ENCODE measurements at places on chromosomes 7 and 10. TPM values are rescaled to one million over a fixed set of nuclear protein-coding genes. Genes with fewer than 3 reads are reported as not detected.

DNA sequence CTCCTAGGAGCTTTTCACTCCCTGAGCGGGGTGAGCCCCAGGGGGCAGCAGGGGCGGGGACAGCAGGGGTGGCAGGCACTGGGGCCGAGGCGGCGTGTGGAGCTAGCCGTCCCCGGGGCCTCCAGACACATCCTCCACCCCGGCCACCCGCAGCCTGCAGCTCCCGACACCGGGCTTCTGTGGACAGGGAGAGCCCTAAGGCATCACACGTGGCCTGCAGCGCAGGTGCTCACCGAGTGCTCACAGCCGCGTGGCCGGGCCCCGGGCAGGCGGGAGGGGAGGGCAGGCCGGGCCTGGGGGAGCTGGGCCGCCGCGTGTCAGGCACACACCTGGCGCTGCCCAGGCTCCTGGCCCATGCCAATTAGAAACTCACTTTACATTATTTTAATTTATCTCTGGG is 51.4 kb downstream of the MICALL2 start:
- H3K27ac ChIP-seq = no peak overlapping the region
- H3K4me1 ChIP-seq = peaks cover 7% of the 10 kb centered on the region
- H3K27me3 ChIP-seq = peaks cover 10% of the 10 kb centered on the region
- no peaks in the 10 kb centered on the region for H3K36me3 ChIP-seq
- DNase-seq = no peak

GRCh38 chr7:100801833-100802568 is 25.3 kb downstream of the EPHB4 start:
- no peak overlapping the region for H3K27ac ChIP-seq
- peaks cover 25% of the 10 kb centered on the region for H3K36me3 ChIP-seq
- no peak for DNase-seq
- H3K4me3 ChIP-seq = no peak overlapping the region
- H3K4me1 ChIP-seq = peaks cover 30% of the 10 kb centered on the region

- no peak for DNase-seq
- H3K27ac ChIP-seq = no peak overlapping the region
- H3K4me1 ChIP-seq = no peaks in the 10 kb centered on the region
- H3K36me3 ChIP-seq = no peaks in the 10 kb centered on the region
Measured at GRCh38 chr10:32971536-32972091, 13.6 kb upstream of the ITGB1 start.

DNA sequence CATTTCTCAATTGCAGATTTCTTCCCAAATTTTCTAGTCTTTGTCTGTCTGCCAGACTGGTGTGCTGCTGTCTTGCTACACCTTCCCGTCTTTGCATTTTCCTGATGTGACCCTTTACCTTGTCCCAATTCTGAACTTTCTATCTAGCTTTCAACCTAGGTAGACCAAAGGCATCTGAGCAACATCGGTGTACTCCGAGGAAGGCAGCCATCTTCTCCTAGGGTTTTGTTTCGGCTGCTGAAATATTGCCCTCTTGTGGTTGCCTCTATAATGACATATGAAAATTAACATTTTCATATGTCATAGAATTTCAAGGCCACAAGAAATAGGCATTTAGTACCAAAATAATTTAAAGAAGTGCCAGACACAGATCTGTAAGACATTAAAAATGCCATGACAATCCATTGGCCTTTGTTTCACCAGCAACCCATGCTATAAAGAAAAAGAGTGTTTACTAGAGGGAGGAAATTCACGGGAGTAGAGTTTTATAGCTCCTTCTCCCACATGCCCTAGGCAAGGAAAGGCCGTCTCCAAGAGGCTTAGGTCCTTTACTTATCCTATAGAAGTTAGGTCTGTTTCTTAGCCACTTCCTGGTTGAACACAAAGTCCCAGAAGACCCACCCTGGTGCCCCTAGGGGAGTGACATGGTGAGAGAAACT is 23.4 kb downstream of the OR9A2 start:
- no peak overlapping the region for H3K27ac ChIP-seq
- DNase-seq = peak; percentile 51
- H3K4me1 ChIP-seq = peaks cover 2% of the 10 kb centered on the region
- no peaks in the 10 kb centered on the region for H3K27me3 ChIP-seq
- no peaks in the 10 kb centered on the region for H3K36me3 ChIP-seq

- no peak overlapping the region for H3K4me3 ChIP-seq
- no peak overlapping the region for H3K27ac ChIP-seq
- peaks cover 60% of the 10 kb centered on the region for H3K4me1 ChIP-seq
- no peaks in the 10 kb centered on the region for H3K36me3 ChIP-seq
- H3K27me3 ChIP-seq = peaks cover 93% of the 10 kb centered on the region
- DNase-seq = no peak
Measured at GRCh38 chr7:23469961-23470250, 385 bp downstream of the IGF2BP3 start.

GRCh38 chr10:95241533-95241932 is 47.5 kb downstream of the ACSM6 start:
- no peak for DNase-seq
- no peak overlapping the region for H3K4me3 ChIP-seq
- H3K4me1 ChIP-seq = no peaks in the 10 kb centered on the region
- H3K27me3 ChIP-seq = no peaks in the 10 kb centered on the region
- no peaks in the 10 kb centered on the region for H3K36me3 ChIP-seq

DNA sequence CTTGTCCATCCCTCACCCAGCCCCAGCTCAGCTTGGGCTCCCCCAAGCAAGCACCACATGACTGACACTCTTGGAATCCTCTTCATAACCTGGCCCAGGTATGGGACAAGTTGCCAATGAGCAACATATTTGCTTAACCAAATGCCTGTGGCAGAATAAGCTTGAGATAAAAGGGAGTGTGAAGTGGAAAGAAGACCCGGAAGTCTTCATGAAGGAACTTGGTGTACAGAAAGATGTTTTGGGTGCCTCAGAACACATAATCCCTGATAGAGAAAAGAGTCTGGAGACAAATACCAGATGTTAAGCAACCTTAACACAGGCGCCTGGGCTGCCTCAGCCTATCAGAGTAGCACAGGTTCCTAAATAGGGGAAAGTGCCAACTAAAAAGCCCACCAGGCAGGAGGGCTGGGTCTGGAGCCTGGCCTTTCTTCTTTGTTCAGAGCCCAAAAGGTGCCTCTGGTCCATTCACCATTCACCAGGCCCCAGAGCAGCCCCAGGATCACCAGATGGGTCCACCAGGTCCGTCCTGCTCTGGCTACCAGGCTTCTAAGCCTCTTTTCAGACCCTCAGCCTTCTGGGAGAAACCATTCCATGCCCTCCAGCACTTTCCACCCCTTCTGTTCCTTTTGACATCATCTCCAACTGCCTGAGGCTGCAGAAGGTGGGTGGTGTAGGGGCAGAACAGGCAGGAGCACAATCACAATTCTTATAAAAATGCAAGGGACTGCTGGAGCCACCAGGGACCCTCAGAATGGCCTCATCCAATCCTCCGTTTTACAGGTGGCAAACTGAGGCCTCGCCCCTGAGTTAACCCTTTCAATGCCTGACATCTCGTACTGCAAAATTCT is 22.6 kb downstream of the KCNMA1 start:
- no peak overlapping the region for H3K27ac ChIP-seq
- no peaks in the 10 kb centered on the region for H3K27me3 ChIP-seq
- H3K36me3 ChIP-seq = no peaks in the 10 kb centered on the region
- no peak overlapping the region for H3K4me3 ChIP-seq

- H3K4me3 ChIP-seq = no peak overlapping the region
- no peaks in the 10 kb centered on the region for H3K36me3 ChIP-seq
- no peaks in the 10 kb centered on the region for H3K27me3 ChIP-seq
- no peaks in the 10 kb centered on the region for H3K4me1 ChIP-seq
- no peak for DNase-seq
Measured at GRCh38 chr7:73919694-73920375, 58.9 kb downstream of the TMEM270 start.

DNA sequence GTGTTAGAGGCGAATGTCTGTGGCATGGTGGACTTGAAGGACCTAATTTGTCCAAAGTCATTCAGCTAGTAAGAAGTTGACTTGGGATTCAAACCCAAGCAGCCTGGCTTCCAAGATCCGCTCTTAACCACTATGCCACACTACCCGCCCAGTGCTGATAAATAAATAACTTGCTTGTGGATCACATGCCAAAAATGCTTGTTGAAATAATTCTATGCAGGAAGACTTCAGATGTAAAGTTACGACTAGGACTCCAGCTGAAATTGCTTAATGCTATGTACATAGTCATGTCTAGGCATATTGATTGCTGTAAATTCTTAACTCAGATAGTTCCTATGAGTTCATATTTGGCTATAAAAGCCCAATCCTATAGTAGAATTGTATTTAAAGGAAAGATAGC is 76.0 kb downstream of the PLXDC2 start:
- no peak for DNase-seq
- no peak overlapping the region for H3K27ac ChIP-seq
- no peaks in the 10 kb centered on the region for H3K4me1 ChIP-seq
- H3K4me3 ChIP-seq = no peak overlapping the region
- no peaks in the 10 kb centered on the region for H3K27me3 ChIP-seq

DNA sequence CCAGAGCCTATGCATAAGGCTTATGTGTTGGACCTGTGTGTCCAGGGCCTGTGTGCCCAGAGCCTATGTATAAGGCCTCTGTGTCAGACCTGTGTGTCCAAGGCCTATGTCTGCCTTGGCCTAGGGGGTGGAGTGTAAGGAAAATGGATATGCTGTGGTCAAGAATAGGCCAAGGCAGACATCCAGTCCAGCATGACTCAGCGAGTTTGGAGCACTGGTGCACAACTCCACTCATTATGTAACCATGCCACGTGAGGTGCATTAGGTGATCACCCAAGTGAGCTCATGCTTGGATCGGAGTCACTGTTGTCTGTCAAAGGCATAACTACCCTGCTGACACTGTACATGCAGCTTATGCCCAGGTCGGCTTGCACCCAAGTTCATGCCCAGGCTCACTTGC is 238.9 kb downstream of the CACNA2D1 start:
- DNase-seq = no peak
- H3K4me1 ChIP-seq = no peaks in the 10 kb centered on the region
- H3K36me3 ChIP-seq = no peaks in the 10 kb centered on the region
- H3K4me3 ChIP-seq = no peak overlapping the region
- no peak overlapping the region for H3K27ac ChIP-seq

- H3K36me3 ChIP-seq = no peaks in the 10 kb centered on the region
- peak; percentile 4 for DNase-seq
- H3K27me3 ChIP-seq = peaks cover 74% of the 10 kb centered on the region
- peak within 1 kb of the TSS; percentile 27 for H3K4me3 ChIP-seq
- H3K4me1 ChIP-seq = peaks cover 43% of the 10 kb centered on the region
- no peak within 1 kb of the TSS for H3K27ac ChIP-seq
Measured at GRCh38 chr7:29563590-29564495, at the start of gene PRR15. Gene PRR15 (plus strand): TSS chr7:29563835. CDS start chr7:29566330, 2,495 bp downstream.

GRCh38 chr7:107128217-107128616 is 40.6 kb upstream of the HBP1 start:
- H3K4me3 ChIP-seq = no peak overlapping the region
- no peaks in the 10 kb centered on the region for H3K36me3 ChIP-seq
- peaks cover 10% of the 10 kb centered on the region for H3K4me1 ChIP-seq
- H3K27me3 ChIP-seq = no peaks in the 10 kb centered on the region
- no peak overlapping the region for H3K27ac ChIP-seq

GRCh38 chr7:149878523-149878921 is 4.8 kb downstream of the ATP6V0E2 start:
- no peak for DNase-seq
- H3K27me3 ChIP-seq = no peaks in the 10 kb centered on the region
- peaks cover 12% of the 10 kb centered on the region for H3K4me1 ChIP-seq
- no peak overlapping the region for H3K27ac ChIP-seq

- peaks cover 100% of the 10 kb centered on the region for H3K36me3 ChIP-seq
- no peak overlapping the region for H3K4me3 ChIP-seq
- no peaks in the 10 kb centered on the region for H3K27me3 ChIP-seq
- no peaks in the 10 kb centered on the region for H3K4me1 ChIP-seq
- no peak overlapping the region for H3K27ac ChIP-seq
Measured at GRCh38 chr10:128073890-128074289, 52.3 kb downstream of the MKI67 start.

GRCh38 chr10:74925708-74926107 is 99.3 kb downstream of the KAT6B start:
- no peak for DNase-seq
- H3K27me3 ChIP-seq = no peaks in the 10 kb centered on the region
- H3K27ac ChIP-seq = no peak overlapping the region
- H3K4me3 ChIP-seq = no peak overlapping the region
- peaks cover 5% of the 10 kb centered on the region for H3K4me1 ChIP-seq

GRCh38 chr7:83547526-83547925 is 101.4 kb downstream of the SEMA3E start:
- no peak for DNase-seq
- H3K27ac ChIP-seq = no peak overlapping the region
- H3K4me1 ChIP-seq = no peaks in the 10 kb centered on the region

- no peaks in the 10 kb centered on the region for H3K27me3 ChIP-seq
- H3K36me3 ChIP-seq = no peaks in the 10 kb centered on the region
- no peak overlapping the region for H3K4me3 ChIP-seq
- peaks cover under 1% of the 10 kb centered on the region for H3K4me1 ChIP-seq
- no peak overlapping the region for H3K27ac ChIP-seq
Measured at GRCh38 chr10:98892523-98892922, 343.1 kb downstream of the HPSE2 start.

DNA sequence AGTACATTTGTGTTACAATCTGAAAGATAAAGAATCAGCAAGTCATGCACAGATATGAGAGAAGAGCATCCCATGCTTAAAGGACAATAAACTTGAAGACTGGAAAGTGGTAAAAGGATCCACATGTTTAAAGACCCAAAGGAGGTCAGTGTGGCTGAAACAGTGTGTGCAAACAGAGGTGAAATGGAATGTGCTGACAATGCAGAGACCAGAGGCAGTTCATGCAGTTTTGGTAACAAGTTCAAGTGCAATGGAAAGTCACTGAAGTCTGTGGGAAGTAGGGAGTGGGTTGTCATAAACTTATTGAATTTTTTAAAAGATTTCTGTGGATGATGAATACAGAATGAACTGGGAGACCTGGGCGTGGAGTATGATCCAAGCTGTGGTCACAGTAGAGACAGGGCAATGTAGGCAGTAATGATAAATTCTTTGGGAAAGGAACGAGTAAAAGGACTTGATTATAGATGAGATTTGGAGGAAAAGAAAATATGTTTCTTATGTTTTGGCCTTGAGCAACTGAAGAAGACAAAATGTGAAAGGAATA is 408.0 kb downstream of the HGF start:
- no peak overlapping the region for H3K27ac ChIP-seq
- H3K4me1 ChIP-seq = no peaks in the 10 kb centered on the region
- H3K36me3 ChIP-seq = no peaks in the 10 kb centered on the region
- no peaks in the 10 kb centered on the region for H3K27me3 ChIP-seq
- no peak for DNase-seq
- H3K4me3 ChIP-seq = no peak overlapping the region

DNA sequence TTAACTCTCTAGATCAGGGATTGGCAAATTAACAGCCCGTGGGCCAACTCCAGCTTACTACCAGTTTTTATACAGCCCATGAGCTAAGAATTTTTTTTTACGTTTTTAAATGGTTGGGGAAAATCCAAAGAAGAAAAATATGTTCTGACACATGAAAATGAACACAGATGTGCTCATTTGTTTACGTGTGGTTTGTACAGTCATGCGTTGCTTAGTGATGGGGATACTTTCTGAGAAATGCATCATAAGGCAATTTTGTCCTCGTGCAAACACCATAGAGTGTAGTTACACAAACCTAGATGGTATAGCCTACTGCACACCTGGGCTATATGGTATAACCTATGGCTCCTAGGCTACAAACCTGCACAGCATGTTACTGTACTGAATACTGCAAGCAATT is 8.3 kb upstream of the SMKR1 start:
- no peaks in the 10 kb centered on the region for H3K27me3 ChIP-seq
- H3K36me3 ChIP-seq = no peaks in the 10 kb centered on the region
- peak; percentile 7 for DNase-seq
- no peaks in the 10 kb centered on the region for H3K4me1 ChIP-seq
- no peak overlapping the region for H3K4me3 ChIP-seq
- no peak overlapping the region for H3K27ac ChIP-seq

Gene PAX4
- polyA plus RNA-seq = not detected

Gene GJD4
- polyA plus RNA-seq = not detected

Gene CALN1
- under 0.01 TPM for polyA plus RNA-seq

All from CD14-positive monocyte (primary cell).